ENCODE measurements at places on chromosomes 3 and 15. TPM values are rescaled to one million over a fixed set of nuclear protein-coding genes. Genes with fewer than 3 reads are reported as not detected.

RABL3 gene
- total RNA-seq = 17.6 TPM

C3orf52 gene
- total RNA-seq = 0.98 TPM

P2RY1 gene
- total RNA-seq = 8.4 TPM

IQCF5 gene
- total RNA-seq = not detected

CLDN16 gene
- total RNA-seq = not detected

GPR62 gene
- total RNA-seq = not detected

CASR gene
- total RNA-seq = not detected

CCR8 gene
- total RNA-seq = not detected

IGF2BP2 gene
- 29.3 TPM for total RNA-seq

MESP1 gene
- 10.5 TPM for total RNA-seq

SLC6A1 gene
- 3.9 TPM for total RNA-seq

GABRA5 gene
- total RNA-seq = not detected

MYL3 gene
- 17.1 TPM for total RNA-seq

DPPA4 gene
- total RNA-seq = not detected

MORC1 gene
- total RNA-seq = 0.22 TPM

LRRIQ4 gene
- not detected for total RNA-seq

TEX55 gene
- total RNA-seq = not detected

GALNT15 gene
- 830 TPM for total RNA-seq

ZNF385D gene
- total RNA-seq = 9.0 TPM

SLC22A13 gene
- not detected for total RNA-seq

FOXB1 gene
- total RNA-seq = not detected

MBD4 gene
- total RNA-seq = 39.6 TPM

PPP1R14D gene
- total RNA-seq = not detected

GUCA1C gene
- not detected for total RNA-seq

CD200R1 gene
- total RNA-seq = 2.1 TPM

DUOXA2 gene
- total RNA-seq = not detected

TRIM42 gene
- total RNA-seq = not detected

GATA2 gene
- 8.1 TPM for total RNA-seq

TLR9 gene
- 0.30 TPM for total RNA-seq

ITIH3 gene
- 29.6 TPM for total RNA-seq

CDHR4 gene
- total RNA-seq = not detected

GDPGP1 gene
- total RNA-seq = 5.2 TPM

ATP13A5 gene
- not detected for total RNA-seq

DNAH12 gene
- total RNA-seq = under 0.01 TPM

ADCY5 gene
- total RNA-seq = 20.7 TPM

TMEM212 gene
- not detected for total RNA-seq

ERICH6 gene
- total RNA-seq = not detected

SNX1 gene
- 103 TPM for total RNA-seq

SENP2 gene
- total RNA-seq = 30.0 TPM

MRPL3 gene
- total RNA-seq = 77.9 TPM

RBP2 gene
- total RNA-seq = not detected

Data from tibial nerve (tissue), 4 donors.